Naive thymus-derived CD4-positive, alpha-beta T cell (primary cell): ENCODE measurements at places on chromosomes 1 and 21. TPM values are rescaled to one million over a fixed set of nuclear protein-coding genes. Genes with fewer than 3 reads are reported as not detected.

DNA sequence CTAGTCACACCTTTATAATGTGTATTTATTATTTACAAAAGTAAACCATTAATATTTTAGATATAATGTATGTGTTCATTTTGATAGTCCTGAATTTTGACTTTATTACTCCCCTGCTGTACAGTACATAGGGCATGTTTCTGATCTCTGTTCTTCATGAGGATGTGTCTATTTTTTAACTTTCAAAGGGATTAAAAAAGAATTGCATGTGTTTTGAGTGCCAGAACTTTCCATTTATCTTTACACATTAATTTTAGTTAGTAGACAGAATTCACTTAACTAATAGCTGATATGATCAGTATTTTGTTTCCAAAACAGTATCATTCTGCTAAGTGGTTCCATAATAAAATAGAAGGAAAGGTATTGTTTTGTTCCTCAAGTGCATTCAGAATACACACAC lies 3.1 kb downstream of the PBX1 start:
- DNase-seq: no peak

DNA sequence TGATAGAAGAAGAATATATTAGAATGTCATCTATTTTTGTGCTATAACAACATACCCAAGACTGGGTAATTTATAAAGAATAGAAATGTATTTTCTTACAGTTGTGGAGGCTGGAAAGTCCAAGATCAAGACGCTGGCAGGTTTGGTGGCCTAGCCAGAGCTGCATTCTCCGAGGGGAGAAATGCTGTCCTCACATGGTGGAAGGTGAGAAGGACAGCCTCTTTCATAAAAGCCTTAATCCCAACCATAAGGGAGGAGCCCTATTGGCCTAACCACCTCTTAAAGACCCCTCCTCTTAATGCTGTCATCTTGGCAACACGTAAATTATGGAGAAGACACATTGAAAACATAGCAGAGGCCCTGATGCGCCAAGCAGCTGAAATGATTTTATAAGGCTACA lies 60.1 kb upstream of the KAZN start:
- DNase-seq: no peak

DNA sequence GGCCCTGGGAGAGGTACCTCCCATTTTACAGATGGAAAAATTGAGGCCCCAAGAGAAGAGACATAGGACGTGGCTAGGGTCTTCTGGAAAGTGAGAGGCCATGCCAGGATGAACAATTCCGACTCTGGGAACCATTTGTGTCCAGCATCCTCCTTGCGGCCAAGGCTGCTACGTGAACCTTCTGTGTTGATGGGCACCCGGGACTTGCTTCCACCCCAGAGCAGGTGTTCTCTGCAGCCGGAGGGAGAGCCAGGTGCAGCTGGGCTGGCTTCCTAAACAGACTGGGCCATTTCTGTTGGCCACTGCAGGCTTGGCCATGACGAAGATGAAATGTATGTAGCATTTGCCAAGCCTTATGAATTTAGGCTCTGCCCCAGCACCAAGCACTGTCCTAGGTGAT lies 118.9 kb downstream of the PRDM2 start:
- DNase-seq: no peak

DNA sequence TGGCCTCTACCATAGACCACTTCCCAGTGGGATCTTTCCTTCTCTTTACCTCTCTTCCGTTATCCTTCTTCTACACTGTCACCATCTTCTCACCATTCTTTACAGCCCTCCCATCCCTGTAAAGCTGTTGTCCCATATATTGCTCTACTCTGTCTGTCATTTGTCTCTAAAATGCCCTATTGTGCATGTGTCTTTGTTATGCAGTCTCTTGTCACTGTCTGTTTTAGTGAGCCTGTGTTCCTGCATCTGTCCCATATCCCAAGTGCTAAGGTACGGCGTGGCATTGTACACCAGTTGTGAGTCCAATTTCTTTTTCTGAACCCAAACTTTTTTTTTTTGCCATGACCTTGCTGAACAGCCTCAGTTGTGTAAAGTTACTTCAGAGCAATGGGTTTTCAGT lies 8.8 kb upstream of the ZBTB18 start:
- DNase-seq: no peak

DNA sequence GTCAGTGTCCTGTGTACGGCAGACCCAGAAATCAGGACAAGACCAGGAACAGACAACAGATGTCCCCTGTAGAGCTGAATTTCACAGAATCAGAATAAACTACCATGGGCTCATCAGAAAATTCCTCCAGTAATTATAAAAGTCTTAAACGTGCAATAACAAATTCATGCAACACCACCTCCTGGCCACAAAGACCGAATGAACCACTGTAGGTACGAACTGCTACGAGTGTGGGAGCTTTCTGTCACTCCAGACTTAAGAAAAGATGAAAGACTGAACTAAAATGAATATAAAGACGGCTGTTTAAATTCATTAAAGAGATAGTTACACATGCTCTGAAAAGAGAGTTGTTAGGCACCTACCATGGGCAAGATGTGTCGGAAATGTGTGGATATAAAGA lies 333.5 kb downstream of the RRAGC start:
- DNase-seq: no peak

GRCh38 chr1:180909462-180909976 lies 3.2 kb upstream of the KIAA1614 start:
- no peak for DNase-seq

Gene ADAM30
- total RNA-seq: not detected

Gene OR6K3
- total RNA-seq: not detected

Gene TDRD5
- total RNA-seq: not detected

Gene IL24
- not detected for total RNA-seq

Gene NOS1AP
- total RNA-seq: not detected
